ENCODE measurements at places on chromosomes 12 and 14. TPM values are rescaled to one million over a fixed set of nuclear protein-coding genes. Genes with fewer than 3 reads are reported as not detected.

DNA sequence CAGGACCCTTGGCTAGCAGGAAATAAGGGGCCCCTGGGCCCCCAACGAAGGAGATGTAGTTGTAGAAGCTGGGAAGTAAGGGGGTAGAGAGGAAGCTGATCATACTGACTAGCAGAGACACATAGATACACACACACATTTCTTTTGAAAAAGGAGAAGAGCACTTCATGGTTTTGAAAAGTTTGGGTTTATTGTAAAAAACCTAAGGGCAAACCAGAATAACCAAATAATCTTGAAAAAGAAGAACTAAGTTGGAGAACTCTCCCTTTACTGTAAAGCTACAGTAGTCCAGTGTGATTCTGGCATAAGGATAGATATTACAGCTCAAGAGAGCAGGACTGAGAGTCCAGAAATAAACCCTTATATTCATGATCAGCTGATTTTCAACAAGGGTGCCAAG is 5.8 kb upstream of the HCAR3 start:
- DNase-seq: no peak

DNA sequence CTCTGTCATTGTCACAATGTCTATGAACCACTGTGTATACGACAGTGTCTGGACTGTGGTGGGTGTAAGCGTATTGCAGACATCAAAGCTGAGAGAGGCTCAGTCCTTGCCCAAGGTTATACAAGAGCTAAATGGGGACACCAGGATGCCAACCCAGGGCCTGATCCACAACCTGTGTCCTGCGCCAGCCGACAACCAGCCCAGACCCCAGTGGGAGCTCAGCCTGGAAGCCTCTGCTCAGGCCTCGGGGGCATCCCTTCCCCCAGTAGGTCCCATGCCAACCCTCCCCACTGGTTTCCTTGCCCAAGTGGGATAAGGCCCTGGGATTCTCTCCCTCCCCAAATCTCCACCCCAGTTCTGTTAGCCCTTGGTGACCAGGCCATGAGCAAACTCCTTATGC is 54.3 kb downstream of the LTBP2 start:
- DNase-seq: no peak

DNA sequence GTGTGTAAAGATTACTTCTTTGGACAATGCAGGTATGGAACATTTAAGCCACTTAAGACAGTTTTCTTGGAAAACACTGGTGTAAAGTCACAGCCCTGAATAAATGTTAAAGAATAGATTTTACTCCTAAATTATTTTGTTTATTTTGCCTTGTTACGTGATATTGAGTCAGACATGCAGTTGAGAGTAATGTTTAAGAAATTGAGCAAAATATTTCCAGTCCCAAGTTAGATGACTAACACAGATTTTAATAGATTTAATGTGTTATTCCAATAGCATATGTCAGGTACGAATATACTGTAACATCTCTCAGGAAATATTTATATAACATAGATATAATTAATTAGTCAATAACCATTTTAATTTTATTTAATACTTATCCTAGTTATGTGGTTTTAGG is 1361.7 kb downstream of the FSCB start:
- no peak for DNase-seq

REP15 gene
- not detected for total RNA-seq

NID2 gene
- not detected for total RNA-seq

RHOJ gene
- total RNA-seq: not detected

GRCh38 chr14:55707365-55707804 is 127.4 kb downstream of the KTN1 start:
- DNase-seq: peak; percentile 4

NGB gene
- not detected for total RNA-seq

DNA sequence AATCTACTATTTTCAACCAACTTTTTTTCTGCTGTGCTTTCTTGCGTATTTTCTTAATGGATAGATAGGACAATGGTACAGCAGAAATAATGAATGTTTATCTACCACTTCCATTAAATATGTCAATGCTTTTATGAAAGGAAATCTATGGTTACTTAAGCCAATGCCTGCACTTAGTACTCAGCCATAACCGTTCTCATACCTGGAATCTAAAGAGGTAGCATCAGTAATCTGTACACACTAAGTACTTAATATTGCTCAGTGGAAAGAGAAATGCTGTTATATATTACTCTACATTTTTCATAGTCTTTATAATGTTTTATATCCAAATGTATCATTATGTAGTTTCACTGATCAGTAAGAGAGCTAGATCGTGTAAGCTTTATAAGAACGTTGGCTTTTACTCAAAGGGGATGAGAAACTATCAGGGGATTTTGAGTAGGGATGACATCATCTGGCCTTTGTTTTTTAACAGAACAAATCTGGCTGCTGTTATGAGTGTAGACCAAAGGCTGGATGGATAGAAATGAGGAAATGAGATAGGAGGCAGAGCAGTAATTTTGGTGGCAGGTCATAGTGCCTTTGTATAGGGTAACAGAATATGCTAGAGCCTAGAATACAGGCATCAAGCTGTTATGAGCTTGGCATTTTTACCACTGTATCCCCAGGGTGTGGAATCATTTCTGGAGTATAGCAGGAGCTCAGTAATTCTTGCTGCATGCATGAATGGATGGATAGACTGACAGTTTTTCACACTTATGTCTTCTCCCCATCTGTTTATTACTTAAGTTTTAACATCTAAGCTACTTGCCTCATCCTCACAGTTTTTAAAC is 34.0 kb downstream of the ALG10B start:
- DNase-seq: no peak

EML5 gene
- total RNA-seq: 5.2 TPM

TOMM20L gene
- not detected for total RNA-seq

- DNase-seq: no peak
Observed at GRCh38 chr12:45582536-45582935, 147.0 kb upstream of the ARID2 start.

WASHC4 gene
- total RNA-seq: 71.8 TPM

- no peak for DNase-seq
Observed at GRCh38 chr12:50924131-50924438, 28.3 kb upstream of the HIGD1C start.

- no peak for DNase-seq
Observed at GRCh38 chr12:78407722-78408121, 456.9 kb upstream of the SYT1 start.

LMNTD1 gene
- not detected for total RNA-seq

SYNDIG1L gene
- total RNA-seq: not detected

GRCh38 chr14:52856139-52856538 is 64.7 kb upstream of the GNPNAT1 start:
- DNase-seq: no peak

CLEC1A gene
- not detected for total RNA-seq

ESPL1 gene
- 137 TPM for total RNA-seq

- no peak for DNase-seq
Observed at GRCh38 chr14:52563120-52563519, 10.5 kb downstream of the GPR137C start.

GRCh38 chr14:50697659-50698290 is 29.7 kb upstream of the SAV1 start:
- no peak for DNase-seq

PRH2 gene
- total RNA-seq: not detected

SYCP3 gene
- total RNA-seq: 0.36 TPM

ZNF891 gene
- 5.0 TPM for total RNA-seq

GRCh38 chr14:41608681-41609390 is 2.2 kb downstream of the LRFN5 start:
- no peak for DNase-seq

DNA sequence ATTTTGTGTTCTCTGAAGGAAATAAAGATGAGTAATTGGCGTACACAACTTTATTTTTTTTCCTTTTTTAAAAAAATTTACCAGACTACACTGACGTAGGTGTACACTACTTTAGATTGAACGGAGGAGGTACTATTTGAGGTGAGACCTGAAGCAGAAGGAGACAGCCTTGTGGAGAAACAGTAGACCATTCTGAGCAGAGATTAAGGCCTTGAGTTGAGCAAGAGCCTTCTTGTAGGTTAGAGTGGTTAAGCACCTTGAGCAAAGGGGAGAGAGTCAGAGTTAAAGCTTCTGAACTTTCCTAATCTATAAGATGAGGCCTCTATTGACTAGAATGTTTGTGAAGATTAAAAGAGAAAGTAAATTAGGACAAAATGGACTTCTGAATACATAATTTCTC is 2.5 kb downstream of the LEMD3 start:
- DNase-seq: peak; percentile 47

ASIC1 gene
- total RNA-seq: 0.59 TPM

CLEC2B gene
- 1.8 TPM for total RNA-seq

KLHDC2 gene
- 64.9 TPM for total RNA-seq

DNA sequence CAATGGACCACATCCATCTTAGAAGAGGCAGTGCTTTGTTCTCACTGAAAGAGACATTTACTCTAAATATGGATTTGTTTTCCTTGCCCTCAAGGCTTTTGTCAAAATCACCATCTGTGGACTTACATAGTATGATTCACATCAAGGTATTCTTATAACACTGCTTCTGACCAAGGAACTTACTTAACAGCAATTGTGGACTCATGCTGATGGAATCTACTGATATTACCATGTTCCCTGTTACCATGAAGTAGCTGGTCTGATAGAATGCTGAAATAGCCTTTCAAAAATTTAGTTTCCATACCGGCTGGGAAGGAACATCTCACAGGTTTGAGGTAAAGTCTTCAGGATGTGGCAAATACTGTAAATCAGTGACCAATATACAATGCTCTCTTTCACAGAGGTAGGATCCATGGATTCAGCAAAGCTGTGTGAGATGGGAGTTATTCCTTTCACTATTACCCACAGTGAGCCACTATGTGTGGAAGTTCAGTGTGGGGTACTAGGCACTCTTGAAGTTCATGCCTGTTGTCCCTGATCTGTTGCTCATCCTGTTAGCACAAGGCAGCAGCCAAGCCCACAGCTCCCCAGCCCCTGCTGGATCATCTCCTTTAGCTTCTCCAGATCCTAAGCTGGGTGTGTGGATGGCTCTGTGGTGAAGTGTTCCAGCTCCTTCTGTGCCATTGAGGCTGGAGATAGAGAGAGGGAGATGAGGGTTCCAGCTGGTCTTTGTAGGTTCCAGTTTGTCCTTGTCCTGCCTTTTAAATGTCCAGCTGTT is 126.4 kb downstream of the ATP23 start:
- DNase-seq: no peak

TSPAN11 gene
- not detected for total RNA-seq

DNA sequence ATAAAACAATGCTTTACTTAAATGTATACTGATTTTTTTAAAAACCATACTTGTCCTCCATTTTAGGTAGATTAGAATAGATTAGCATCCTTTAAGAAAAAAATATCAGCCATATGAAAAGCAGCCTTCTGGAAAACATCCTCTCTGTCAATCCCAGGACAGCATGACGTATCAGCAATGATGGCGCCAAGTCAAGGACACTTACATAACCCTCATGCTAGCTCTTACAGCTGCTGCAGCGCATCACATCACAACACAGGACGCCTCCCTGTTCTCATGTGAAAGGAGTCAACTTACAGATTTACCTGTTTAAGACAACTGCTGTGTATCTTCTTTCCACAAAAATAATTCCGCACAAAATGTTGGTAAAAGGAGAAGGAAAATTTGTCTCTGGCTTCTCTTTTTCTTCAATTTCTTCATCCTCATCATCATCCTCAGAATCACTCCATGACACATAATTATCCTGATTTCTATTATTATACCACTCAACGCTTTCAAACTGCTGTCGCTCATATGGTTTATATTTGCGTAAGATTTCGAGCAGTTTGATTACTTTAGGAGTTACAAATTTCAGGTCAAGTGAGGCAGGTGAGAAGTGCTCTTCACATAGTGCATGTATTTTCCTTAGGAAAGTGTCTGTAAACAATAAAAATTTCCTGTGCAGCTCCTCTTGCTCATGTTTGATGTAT is 33.3 kb downstream of the DICER1 start:
- no peak for DNase-seq

GRCh38 chr12:25550186-25550585 is 2.9 kb downstream of the LMNTD1 start:
- no peak for DNase-seq

- no peak for DNase-seq
Observed at GRCh38 chr12:5348491-5348890, 83.4 kb upstream of the NTF3 start.

DNA sequence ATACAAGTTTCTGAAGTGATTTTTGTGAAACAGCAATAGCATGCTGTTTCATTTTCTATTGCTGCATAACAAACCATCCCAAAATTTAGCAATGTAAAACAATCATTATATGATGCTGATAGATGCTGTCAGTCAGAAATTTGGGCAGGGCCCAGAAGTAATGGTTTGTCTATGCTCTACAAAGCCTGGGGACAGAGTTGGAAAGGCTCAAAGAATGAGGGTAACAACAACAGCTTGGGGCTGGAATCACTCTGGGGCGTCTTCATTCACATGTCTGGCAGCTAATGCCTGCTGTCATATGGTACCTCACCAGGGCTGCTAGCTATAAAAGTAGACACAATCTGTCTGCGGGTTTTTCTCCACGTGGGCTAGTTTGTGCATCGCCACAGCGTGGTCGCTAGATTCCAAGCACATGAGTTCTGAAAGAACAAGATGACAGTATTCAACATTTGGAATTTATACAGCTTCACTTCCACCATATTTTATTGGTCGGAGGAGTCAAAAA is 176.5 kb downstream of the BMP4 start:
- no peak for DNase-seq

JAG2 gene
- total RNA-seq: 6.0 TPM

GRCh38 chr14:50099335-50099734 is 17.0 kb downstream of the VCPKMT start:
- no peak for DNase-seq

LYZ gene
- total RNA-seq: not detected

DNA sequence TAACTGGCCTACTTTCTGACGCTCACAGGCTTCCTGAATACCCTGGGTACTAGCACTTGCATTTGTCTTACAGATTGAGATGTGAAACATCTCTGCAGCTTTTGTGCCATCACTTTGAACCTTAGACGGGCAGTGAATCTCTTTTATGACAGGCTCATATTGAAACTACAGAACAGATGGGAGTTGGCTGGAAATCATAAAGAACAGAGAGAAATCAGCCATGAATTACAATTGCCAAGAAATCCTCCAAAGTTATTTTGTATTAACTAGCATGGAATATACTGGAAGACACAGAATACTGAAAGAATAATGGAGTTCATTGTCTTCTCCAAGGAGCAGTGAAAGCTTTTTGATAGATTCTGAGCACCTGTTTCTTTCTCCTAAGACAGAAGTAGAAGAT is 32.7 kb downstream of the MYF5 start:
- no peak for DNase-seq

All from OCI-LY7 (cell line).